ENCODE measurements at places on chromosomes 16 and 17.

- no peak for DNase-seq
Observed at GRCh38 chr17:51814521-51814920, 344.0 kb downstream of the CA10 start.

DNA sequence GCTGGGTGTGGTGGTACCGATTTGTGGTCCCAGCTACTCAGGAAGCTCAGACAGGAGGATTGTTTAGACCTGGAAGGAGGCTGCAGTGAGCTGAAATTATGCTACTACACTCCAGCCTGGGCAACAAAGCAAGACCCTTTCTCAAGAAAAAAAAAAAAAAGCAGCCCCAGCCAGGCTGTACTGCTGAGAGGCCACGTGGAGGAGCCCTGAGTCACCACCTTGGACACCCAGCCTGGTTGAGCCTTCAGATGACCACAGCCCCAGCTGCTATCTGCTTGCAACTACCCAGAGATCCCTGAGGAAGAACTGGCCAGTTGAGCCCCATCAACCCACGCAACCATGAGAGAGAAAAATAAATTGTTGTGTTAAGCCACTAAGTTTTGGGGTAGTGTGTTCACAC is 23.6 kb upstream of the GPRC5C start:
- DNase-seq = no peak

DNA sequence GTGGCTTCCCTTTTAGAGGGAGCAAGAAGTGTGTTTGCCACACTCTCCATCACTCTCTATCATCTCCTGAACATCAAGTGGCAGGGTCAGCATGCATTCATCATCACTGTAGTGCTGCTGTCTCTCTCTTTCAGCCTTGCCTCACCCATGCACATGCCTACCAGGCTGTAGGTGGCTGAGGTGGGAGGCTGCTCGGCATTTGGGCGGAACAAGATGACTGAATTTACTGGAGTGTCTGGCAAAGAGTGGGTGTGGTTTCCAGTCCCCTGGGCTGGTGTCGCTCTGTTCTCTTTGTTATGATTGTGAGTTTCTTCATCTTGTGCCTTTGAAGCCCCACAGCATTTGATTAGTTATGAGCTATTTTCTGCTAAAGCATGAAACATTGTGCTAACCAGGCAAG is 541.9 kb upstream of the EEF2KMT start:
- DNase-seq = no peak

DNA sequence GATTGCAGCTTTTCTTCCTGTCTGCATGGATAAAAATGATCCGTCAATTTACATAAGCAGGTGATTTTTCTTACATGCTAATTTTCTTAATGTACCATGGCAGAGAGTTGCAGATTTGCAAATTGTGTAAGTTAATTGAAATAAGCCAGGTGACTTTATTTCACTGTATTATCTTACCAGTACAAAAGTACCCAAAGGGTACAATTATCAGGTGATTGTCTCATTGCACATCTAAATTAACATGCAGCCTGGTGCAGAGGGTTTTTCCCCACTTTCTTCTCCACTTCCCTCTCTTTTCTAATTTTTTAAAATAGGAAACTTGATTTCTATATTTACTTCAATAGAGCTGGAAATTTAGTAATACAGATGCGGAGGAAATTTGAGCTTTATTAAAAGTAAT is 11.2 kb downstream of the NLK start:
- no peak for DNase-seq

DNA sequence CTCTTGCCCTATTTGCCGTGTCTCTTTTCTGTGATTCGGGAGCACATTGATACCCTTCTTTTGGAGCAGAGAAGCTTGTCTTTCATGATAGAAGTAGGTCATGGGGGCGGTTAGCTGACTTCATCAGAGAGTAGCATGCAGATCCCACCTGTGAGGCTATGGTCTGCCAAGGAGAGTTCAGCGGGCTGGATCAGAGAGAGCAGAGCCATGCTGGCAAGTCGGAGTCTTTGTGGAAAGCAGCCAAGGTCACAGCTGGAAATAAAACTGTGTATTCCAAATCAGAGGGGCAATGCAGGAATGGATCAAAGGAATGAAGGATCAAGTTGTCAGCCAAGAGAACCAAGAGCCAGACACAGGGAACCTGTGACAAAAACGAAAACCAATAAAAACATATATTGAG is 595.9 kb downstream of the WWOX start:
- no peak for DNase-seq

- DNase-seq = no peak
Observed at GRCh38 chr17:75693500-75694481, 26.7 kb downstream of the SAP30BP start.

DNA sequence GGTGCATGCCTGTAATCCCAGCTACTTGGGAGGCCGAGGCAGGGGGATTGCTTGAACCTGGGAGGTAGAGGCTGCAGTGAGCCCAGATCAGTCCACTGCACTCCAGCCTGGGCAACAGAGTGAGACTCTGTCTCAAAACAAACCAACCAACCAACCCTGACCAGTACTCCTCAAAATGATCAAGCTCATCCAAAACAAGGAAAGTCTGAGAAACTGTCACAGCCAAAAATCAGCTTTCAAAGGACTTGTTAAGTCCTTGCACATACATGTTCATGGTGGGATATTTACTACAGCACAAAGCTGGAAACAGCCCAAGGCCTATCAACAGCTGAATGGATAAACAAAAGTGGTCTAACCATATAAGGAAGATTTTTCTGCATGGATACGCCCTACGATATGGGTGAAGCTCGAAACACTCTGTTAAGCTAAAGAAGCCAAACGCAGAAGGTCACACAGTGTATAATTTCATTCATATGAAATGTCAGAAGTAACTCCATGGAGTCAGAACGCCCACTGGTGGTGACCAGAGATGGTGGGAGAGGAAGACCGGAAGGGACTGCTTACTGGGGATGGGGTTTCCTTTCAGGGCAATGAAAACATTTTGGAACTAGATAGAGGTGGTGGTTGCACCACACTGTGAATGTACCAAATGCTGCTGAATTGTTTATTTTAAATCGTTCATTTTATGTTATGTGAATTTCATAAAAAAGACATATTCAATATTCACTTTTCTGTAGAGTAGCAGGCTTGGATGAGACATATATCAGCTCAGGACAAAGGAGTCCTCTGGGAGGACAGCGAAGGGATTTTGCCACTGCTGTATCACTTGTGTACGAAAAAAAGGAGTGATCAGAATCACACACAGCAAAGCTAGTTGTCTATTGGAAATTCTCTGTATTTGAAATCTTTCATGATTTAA is 17.7 kb downstream of the CCL17 start:
- no peak for DNase-seq

GRCh38 chr16:54000361-54000760 is 286.2 kb downstream of the IRX3 start:
- DNase-seq = no peak

GRCh38 chr16:57998486-57998885 is 2.0 kb downstream of the ZNF319 start:
- peak; percentile 86 for DNase-seq

DNA sequence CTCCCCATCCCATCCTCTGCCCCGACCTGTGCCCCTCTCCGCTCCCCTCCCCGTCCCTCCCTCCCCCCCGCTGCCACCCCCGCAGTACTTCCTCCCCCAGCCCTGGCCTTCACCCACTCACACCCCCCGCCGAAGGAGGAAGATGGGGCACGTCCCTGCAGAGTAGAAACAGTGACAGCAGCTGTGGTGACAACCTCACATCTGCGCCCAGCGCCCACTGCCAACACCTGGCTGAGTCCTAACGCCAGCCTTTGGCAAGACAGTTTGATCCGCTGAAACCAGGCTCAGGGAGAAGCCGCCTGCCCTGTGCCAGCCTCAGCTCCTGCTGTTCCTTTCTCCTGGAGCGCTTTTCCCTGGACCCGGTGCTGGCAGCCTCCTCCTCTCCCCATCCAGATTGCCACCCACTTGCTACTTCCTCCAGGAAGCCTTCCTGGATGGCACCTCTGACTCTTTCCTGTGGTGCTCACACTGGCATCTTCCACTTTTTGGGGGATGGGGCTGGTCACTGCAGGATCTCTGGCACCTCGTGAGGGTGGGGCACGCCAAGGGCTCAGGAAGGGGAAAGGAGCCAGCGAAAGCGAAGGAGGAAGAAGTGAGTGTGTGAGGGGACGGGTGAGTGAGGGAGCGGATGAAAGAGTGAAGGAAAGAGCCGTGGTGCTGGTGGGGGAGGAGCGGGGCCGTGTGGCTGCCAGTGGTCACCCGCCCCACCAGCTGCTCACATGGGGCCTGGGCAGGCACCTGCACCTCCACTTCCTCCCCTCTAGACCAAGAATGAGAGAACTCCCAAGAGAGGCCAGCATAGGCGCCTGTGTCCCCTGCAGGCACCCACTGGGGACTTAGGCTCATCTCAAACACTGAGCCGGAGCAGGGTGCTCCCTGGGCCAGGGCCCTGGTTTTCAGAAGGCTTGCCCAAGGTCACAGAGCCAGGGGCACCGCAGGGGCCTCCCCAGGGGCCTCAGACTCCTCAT is 27.0 kb downstream of the ZFPM1 start:
- DNase-seq = no peak

DNA sequence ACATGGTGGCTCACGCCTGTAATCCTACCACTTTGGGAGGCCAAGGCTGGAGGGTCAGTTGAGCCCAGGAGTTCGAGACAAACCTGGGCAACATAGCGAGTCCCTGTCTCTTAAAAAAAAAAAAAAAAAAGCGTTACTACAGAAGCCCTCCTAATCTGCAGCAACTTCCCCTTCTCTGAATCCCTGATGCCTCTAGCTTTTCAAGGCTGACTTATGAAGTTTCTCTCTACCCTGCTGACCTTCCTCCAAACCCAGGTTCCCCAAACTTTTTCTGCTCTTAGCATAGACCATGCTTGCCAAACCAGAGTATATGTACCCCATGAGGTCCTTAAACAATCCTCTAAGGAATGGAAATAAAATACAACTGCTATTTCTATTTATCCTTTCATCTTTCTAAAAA is 16.4 kb downstream of the LYRM1 start:
- DNase-seq = no peak

GRCh38 chr16:49608779-49609178 is 235.2 kb downstream of the C16orf78 start:
- peak; percentile 43 for DNase-seq

DNA sequence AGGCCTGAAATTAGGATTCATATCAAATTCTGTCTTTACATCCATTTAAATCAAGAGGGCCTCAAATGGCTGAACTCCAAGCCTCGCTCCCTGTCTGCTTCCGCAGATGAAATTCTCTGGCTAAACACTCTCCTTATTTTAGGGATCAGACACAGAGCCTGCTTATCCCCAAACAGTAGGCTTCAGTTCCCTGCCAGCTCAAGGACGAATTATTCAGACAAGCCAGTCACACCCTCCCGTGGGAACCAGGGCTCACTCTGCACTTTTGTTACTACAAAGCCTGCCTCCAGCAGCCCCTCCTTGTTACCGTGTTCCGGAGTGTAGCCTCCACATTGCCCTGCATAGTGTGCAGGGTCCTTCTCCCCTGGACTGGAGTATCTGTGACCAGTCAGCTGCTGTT is 46.6 kb upstream of the LCMT1 start:
- DNase-seq = no peak

GRCh38 chr16:86220561-86220960 is 289.8 kb upstream of the FOXF1 start:
- no peak for DNase-seq

GRCh38 chr17:82305727-82306300 is 11.6 kb downstream of the CD7 start:
- no peak for DNase-seq

DNA sequence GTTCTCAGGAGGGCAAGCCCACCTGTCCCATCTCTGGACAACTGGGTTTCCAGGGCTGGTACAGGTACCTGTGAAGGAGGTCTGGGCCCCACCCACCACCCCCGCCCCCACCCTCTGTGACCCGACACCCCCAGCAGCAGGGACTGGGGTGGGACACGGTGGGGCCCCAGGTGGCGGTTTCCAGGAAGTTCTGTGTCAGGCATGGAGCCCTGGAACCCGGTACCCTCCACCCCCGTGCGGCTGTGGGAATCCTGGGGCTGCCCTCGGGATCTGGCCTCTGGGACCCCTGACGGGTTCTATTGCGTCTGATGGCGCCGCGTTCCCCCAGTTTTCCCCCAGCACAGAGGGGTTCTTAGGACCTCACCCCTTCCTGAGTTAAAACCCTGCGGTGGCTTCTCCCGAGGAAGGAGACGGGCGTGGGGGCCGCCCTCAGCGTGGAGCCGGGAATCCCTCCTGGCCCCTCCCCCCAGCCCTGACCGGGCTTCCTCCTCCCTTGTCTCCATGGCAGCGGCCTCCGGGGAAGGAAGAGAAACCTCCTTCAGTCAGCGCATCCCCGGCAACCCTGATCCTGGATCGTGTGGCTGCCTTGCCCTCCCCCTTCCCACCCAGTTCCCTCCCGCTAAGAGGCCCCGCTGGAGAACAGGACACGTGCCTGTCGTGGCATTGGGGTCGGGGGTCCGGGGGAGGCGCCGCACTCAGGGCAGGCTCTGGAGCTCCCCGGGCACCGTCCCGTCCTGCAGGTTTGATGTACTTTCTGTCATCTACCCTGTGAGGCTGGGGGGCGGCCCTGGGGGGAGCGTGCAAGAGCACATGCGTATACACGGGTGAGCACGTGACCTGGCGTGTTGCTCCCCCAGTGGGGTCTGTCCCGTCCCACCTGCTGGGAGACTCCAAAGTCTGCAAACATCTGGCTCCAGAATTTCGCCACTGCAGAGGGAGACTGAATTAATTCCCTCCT is 30.3 kb downstream of the CACNA1H start:
- no peak for DNase-seq

- no peak for DNase-seq
Observed at GRCh38 chr17:7811251-7811650, 22.8 kb upstream of the KDM6B start.

DNA sequence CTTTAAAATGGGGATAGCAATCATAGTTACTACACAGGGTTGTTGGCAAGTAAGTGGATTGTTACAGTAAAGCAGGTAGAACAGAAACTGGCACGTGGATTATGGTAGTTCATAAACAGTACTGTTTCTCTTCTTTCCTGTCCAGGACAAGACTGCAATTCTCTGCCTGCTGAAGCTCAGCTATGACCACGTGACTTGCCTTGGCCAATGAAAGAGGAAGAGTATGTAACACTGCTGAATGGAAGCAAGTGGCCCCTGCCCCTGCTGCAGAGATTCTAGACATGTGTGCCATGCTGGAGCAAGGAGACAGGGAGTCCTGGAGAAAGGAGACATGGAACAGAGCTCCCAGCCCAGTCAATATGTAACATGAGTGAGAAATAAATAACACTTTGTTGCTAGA is 66.6 kb upstream of the TOX3 start:
- no peak for DNase-seq

GRCh38 chr17:8954339-8954738 is 11.2 kb downstream of the PIK3R5 start:
- DNase-seq = peak; percentile 94

DNA sequence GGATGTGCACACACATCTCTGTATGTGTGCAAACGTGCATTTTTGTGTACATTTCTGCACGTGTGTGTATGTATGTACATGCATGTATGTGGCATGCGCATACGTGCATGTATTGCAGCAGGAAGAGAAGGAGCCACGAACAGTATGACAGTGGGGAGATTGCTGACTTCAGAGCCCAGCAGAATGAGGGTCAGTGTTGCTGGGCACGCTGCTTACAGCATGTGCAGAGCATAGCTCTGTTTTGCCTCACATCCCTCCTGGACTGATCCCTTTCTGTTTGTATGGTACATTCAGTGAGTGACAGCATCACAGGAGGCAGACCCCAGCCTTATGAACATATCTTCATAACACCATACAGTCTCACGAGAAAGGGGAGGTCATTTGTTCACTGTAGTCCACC is 934.0 kb upstream of the EEF2KMT start:
- no peak for DNase-seq
